Stimulated activated CD4-positive, alpha-beta T cell treated with anti-CD3 and anti-CD28 coated beads, Interleukin-4, amount 100 ng/mL, for 48 hours (primary cell): ENCODE measurements at places on chromosomes 11 and 22.
A peak's percentile ranks its signal among the peaks of the same experiment; 100 is the strongest.

- no peak for DNase-seq
Observed at GRCh38 chr11:108663154-108663877, 1.6 kb upstream of the DDX10 start.

- DNase-seq = no peak
Observed at GRCh38 chr11:11598243-11598642, 23.6 kb downstream of the GALNT18 start.

DNA sequence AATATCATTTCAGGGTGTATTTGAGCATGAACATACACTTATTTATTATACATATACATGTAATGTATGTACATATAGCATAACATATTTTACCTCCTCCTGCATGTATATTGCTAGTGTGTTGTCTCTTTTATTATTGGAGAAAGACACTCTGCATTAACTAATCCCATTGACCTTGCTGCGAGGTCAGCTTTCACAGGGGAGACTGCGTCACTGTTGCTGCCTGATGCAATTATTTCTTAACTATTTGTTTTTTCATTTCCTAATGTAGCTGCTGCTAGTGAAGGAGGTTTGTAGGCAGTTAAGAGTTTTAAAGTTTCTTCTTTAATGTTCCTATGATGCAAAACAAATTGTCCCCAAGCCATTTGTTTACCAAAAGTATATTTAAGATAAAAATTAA lies 185.4 kb upstream of the CNTN5 start:
- no peak for DNase-seq

GRCh38 chr11:57885298-57886050 lies 123.9 kb downstream of the CTNND1 start:
- no peak for DNase-seq

GRCh38 chr11:66694056-66694410 lies 16.3 kb upstream of the RBM4B start:
- no peak for DNase-seq

GRCh38 chr11:2929531-2929949 lies 320 bp upstream of the PHLDA2 start:
- DNase-seq = peak; percentile 46

- DNase-seq = no peak
Observed at GRCh38 chr11:3037040-3037944, 19.9 kb downstream of the CARS1 start.

DNA sequence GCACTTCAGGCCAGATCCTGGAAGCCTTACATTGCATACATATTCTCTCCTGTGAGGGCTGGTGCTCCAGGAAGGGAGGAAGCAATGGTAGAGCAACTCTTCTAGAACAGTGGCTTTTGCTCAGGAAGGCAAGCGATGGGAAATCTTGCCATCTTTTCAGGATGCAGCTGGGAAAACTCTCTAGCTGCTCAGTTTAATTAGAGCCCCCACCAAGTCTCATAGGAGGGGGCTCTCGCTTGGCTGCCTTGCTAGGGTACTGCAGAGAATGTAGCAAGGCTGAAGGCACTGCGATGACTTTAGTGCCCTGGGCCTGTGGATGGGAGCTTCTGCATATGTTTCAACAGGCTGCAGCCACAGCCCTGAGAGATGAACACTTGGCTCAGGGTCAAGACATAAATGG lies 357.2 kb upstream of the SYN3 start:
- DNase-seq = no peak
